ENCODE measurements at places on chromosomes 5 and 9.
A peak's percentile ranks its signal among the peaks of the same experiment; 100 is the strongest.

DNA sequence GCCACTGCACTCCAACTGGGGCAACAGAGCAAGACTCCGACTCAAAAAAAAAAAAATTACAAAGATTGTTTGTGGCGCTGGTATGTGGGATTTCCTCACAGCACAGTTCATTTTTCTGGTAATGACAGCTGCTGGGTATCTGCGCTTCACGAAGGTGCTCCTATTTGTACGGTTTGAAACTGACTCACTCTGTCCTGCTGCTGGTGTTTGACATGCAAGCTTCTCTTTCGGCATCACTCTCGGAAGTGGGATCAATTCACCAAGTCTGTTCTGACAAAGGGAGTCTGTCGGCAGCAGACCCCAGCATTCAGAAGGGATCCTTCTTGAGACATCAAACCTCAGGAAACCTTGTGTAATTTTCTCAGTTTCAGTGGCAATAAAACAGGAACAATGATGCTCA lies 26.3 kb downstream of the MAML1 start:
- DNase-seq: no peak

GRCh38 chr9:29966247-29966646 lies 2393.0 kb upstream of the C9orf72 start:
- DNase-seq: no peak

DNA sequence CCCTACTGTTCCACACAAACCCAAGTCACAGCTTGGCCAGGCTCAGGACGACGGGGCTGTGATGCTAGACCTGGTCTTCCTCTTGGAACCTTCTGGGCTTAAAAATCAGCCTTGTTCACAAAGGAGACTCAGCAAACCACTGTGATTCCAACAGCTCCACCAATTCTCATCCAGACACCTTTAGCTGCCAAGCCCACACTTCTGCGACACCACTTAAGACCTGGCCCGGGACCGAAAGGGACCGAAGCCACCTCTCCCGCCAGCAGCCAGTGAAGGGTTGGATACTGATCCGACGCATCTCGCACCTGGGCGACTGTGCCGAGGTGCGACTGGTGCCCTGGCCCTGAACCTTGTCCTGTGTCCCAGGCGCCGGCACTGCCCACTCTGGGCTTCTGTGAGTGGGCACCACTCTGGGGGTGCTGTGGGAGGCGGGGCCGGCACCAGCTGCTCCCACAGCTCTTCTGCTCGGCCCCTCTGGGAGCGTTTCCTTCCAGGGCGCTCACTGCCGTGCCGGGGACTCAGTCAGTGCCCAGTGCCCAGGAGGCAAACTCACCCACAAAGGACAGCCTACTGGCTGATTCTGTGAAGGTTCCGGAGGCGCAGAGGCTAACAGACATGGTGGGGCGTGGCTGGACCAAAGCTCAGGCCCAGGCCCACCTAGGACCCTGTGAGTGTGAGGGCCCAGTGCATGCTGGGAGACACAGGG lies 50.9 kb downstream of the EXD3 start:
- no peak for DNase-seq

- DNase-seq: peak; percentile 15
Observed at GRCh38 chr5:45532826-45533624, 163.2 kb downstream of the HCN1 start.

GRCh38 chr9:90142580-90142979 lies 500.0 kb downstream of the DIRAS2 start:
- no peak for DNase-seq
